ENCODE measurements at places on chromosomes 1 and 21.

DNA sequence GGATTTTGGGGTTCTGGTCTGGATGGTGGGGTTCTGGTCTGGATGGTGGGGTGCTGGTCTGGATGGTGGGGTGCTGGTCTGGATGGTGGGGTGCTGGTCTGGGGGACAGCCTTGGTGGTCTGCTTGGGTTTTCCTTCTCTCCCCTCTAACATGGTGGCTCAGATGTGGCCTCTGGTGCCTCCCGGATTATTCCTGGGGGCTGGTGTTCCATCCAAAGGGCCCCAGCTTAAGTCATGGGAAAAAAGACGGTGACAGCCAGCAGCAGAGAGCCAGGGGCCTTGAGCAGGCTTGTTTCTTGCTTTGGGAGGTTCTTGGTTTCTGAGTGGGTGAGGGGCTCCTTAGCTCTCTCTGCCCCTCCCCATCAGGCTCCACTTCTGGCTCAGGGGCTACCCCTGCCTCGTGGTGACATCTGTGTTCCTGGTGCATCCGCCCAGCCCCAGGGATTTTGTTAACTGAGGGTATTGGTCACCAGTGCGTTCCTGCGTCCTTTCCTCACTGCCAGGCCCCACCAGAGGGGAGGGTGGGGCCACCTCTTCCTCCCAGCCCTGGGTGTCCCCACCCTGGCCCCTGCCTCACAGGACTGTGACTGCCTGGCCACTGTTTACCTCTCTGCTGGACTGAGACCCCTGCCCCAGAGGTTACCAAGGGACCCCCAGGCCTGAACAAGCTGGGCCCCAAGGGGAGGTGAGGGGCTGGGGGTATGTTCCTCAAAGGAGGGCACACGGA is 43.2 kb upstream of the ACTRT2 start:
- DNase-seq, result no peak

- DNase-seq, result no peak
Measured at GRCh38 chr1:36836196-36836883, 198.0 kb downstream of the GRIK3 start.

DNA sequence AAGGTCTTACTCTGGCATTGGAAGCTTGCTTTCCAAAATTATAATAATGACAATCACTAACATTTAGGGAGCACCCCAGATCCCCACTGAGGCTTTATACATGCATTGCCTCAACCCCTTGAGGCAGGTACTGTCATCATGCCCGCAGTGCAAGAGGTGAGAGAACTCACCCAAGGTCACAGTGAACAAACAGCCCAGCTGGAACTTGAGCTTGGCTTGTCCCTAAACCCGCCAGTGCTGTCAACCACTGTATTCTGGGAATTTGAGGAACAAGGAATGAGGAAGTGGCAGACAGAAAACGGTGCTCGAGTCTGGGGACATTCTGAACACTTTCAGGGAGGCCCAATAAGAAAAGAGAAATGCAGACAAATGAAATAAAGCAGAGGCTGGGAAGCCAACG is 34.6 kb upstream of the TLR5 start:
- no peak for DNase-seq

DNA sequence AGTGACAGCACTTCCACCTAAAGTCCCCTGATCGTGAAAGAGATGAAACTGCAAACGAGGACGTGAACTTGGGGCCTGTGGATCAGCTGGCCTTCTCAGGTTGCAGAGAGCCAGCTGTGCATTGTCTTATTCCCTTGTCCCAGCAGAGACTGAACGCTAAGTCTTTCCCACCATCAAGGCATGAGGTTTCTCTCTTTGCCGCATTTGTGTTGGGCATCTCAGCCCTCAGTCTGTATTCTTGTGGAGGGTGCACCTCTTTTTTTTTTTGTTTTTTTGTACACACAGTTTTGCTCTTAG is 71.4 kb downstream of the KIF26B start:
- no peak for DNase-seq

GRCh38 chr1:228303596-228303995 is 95.8 kb downstream of the OBSCN start:
- no peak for DNase-seq

- DNase-seq, result no peak
Measured at GRCh38 chr1:112075566-112075965, 86.1 kb upstream of the KCND3 start.

GRCh38 chr1:226606311-226607267 is 58.0 kb downstream of the STUM start:
- DNase-seq, result no peak
